ENCODE measurements at places on chromosomes 2 and 18.

DNA sequence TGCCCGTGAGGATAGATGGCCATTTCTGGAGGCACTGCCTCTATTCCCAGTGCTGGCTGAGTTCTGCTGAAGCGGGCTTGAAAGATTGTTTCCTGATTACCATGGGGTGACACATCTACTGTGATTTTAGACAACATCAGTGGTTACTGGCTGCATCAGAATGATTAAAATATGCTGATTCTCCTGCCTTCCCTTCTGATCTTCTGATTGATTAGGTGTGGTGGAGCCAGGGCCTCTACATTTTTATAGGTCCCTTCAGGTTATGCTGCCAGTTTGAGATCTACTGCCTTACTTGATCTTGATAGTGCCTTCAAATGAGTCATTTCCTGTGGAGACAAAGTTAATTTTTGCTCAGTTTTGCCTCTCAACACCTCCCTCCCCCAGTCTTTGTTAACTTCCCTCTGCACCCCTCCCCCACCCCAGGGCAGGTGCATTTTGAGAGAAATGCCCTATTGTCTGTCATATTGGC is 31.6 kb upstream of the SNORC start:
- DNase-seq = no peak

DNA sequence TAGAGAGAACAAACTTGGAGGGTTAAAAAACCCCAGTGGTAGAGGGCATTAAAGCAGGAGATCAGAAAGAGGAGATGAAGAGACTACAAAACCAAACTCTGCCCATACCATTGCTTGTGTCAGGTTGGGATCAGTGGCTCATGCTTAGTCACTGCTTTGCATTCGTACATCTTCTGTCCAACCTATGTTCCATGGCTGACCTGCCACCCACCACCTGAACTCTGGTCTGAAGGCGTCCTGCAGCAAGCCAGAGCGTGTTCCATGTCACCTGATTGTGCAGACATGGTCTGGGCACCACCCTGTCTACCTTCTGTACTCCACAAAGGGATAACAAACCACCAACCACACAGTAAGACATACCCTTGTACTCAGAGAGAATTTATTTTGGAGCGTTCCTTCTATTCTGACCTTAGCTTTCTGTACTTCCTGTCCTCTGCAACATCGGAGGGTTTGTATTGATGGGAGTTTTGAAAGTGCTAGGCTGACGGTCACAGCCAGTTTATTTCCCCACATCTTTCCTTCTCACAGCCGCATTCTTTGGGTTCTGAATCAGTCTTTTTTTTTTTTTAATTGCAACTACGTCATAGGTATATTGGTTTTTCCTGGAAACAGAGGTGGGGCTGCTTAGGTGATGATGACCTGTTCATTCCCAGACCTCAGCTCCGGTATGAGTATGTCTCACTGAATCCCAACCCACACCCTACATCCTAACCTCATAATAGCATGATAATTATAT is 88.3 kb downstream of the SOWAHC start:
- DNase-seq = peak; percentile 21

GRCh38 chr2:65525616-65526231 is 93.3 kb upstream of the SPRED2 start:
- no peak for DNase-seq

GRCh38 chr18:57909620-57910019 is 106.5 kb upstream of the ATP8B1 start:
- no peak for DNase-seq

DNA sequence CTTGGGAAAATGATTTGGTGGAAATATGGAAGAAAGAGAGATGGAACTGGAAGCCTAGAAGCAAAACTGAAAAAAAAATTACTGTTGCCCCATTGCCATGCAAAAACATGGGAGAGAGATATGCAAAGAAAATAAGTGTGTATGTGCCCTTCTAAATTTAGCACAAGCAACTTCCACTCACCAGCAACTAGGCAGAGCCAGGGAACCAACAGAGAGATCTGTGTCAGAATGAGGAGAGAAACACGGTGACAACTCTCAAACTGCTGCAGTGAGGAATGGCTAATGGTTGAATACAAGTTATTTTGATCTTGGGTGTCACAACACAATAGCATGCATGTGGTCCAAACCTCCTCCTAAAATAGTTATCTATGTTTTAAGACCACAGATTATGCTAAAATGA is 10.9 kb downstream of the DSC2 start:
- no peak for DNase-seq

DNA sequence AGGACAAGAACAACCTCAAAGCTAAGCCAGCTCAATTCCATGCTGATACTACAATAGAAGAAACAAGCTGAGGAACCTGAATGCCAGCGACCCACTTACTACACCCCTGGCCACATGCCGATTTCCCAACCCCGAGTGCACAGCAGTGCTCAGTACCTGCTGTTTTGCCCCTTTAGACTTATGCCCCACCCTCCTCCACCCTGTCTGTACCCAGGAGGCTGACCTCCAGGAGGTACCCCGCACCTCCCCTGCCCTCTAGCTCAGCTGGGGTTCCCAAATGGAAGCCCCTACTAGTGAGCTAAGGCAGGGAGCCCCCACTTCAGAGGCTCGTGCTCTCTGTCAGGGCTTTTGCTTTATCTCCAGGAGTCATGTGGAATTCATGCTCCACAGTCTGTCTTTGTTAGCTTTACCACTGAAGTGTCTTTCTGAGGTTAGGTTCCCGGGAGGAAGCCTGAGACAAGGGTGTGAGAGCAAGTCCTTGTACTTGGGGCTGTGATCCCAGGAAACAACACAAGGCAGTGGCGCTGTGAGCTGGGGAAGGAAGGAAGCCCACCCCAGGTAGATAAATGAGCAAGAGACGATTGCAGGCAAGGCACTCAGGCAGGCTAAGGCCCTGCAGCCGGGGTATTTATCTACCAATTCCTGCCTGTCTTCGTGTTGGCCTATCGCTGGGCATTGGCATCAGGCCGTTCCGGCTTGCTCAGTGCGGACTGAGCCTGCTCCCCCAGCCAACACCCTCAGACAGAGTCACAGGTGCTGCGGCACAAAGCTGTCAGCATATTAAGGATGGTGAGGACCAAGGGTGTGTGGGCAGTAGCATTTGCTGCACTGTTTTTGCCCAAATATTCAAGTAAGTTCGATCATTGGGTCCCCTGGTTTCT is 220.5 kb downstream of the CYP26B1 start:
- no peak for DNase-seq

DNA sequence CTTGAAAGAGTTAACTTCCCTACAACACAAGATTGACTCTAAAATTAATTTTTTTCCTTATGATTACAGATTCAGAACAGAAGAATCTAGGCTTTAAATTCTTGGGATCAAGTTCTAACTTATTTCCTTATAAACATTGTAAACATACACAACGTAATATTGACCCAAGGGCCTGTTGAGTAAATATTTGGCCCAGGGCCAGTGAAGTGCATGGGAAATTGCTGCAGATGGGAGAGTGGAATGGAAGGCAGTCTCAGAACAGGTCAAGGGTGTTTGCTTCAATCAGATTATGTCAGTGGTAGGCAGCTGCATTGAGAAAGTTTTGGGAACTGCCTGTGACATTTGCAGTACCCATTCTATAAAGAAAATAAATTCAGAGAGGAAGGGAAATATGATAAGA is 137.6 kb downstream of the MYO1B start:
- DNase-seq = no peak

DNA sequence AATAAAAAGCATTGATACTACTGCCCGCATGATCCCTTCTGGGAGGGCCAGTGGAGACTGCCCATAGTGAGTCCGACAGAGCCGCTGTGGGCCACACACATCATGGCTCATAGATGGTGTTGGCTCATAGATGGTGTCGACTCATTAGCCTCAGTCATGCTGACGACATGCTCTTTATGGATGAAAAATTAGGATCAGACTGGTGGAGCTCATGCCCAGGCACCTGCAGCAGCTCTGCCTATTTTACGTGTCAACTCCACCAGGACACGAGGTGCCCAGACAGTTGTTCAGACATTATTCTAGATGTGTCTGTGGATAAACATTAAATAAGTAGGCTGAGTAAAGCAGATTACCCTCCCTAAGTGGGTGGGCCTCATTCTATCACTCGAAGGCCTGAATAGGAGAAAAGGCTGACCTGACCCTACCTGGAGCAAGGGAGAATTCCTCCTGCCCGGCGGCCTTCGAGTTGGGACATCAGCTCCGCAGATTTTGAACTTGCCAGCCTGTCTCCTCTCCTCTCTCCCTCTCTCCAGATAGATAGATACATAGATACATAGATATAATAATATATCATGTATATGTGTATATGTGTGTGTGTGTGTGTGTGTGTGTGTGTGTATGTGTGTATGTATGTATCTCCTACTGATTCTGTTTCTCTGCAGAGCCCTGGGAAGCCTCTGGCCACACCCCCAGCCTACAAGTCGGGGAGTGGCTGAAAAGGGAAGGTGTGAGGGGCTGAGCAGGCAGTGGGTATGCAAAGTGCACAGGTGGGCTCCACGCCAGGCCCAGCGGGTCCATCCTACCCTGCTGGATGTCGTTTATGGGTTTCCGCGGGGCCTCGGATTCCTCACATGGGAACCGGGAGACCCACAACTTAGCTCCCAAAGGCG is 13.6 kb upstream of the TEX51 start:
- no peak for DNase-seq

DNA sequence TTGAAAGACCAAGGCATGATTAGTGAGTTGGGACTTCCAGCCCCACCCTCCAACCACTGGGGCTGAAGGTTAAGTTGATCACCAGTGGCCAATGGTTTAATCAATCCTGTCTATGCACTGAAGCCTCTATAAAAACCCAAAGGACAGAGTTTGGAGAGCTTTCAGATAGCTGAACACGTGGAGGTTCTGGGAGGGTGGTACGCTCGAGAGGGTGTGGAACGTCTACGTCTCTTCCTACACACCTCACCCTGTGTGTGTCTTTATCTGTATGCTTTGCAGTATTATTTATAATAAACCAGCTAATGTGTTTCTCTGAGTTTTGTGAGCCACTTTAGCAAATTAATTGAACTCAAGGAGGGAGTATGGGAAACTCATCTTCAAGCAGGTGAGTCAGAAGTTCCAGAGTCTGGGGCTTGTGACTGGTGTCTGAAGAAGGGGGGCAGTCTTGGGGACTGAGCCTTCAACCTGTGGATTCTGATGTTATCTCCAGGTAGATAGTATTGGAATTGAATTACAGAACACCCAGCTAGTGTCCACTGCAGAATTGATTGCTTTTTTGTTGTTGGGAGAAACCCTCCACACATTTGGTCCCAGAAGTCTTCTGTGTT is 20.3 kb downstream of the ACTR3 start:
- DNase-seq = no peak

DNA sequence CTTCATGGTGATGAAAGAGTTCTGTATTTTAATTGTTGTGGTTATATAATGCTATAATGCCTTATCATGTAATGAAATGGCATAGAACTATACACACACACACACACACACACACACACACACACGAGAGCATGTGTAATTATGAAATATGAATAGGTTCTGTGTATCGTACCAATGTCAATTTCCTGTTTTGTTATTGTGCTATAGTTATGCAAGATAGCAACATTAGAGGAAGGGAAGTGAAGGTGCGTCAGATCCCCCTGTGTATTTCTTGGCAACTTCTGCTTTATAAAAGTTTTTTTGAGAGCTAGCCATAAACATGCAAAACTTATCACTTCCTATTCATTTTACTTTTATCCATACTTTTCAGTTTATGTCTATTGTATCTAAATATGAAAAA is 60.7 kb upstream of the ARHGAP15 start:
- DNase-seq = no peak

GRCh38 chr2:105237045-105237765 is 4.3 kb upstream of the GPR45 start:
- DNase-seq = no peak

DNA sequence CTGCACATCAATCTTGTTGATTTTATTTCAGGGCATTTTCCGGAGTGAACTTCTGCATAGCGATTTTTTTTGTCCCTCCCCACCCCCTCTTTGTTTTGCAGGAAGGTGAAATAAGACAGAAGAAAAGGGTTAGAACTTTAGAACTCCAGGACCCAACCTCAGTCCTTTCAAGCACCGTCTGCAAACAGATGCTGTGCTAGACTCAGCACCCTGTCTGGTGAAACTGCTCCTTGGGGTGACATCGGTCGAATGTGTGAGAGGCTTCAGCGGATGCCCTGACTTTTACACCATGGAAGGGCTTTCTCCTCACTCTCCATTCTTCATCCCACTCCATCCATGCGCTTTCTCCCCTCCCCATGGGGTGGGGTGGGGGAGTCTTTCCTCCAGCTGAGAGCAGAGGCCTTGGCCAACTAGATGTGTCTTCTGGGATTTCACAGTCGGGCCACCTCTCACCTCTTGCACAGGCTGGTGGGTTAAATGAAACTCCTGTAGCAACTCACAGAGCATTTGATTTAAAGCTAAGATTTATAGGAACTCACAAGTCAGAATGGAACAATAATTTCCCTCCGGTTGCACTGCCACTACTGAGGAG is 43.3 kb upstream of the EDAR start:
- DNase-seq = no peak

DNA sequence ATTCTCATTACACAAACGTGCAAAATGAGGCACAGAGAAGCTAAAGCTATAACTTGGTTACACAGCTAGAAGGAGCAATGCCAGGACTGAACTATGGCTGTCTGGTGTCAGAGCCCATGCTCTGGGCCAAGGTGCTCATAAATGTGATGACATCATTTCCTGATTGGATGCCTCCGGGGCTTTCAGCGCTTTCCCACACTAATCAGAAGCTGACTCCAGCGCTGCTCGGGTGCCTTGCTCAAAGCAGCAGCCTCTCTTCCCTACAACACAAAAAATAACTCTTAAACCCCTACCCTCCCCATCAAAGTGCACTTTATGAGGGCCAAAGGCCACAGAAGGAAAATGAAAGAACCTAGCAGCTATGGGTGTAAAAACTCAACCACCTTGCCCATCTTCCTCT is 90.7 kb downstream of the STK39 start:
- DNase-seq = peak; percentile 55

GRCh38 chr2:191061381-191061980 is 47.5 kb upstream of the STAT1 start:
- no peak for DNase-seq

DNA sequence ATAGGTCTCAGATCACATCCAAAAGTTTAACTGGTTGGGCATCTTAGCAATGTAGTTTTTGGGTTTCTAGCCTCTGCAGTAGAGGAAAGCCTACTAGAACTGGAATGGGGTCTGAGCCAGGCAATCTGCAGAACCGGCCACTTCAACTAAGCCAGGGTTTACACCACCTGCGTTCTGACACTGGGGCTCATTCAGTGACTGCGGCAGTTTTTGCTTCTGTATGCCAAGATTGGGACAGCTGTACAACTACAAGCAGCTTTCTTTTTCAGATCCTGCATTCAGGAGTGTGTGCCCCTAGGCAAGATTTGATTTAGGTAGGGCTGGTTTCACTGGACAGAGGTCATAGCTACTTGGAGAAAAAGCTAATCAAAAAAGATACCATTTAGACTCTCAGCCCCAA is 43.7 kb upstream of the IGFBP5 start:
- DNase-seq = no peak

- peak; percentile 54 for DNase-seq
These were observed 97.3 kb downstream of the FMNL2 start for GRCh38 chr2:152432206-152432653.
